ENCODE measurements at places on chromosomes 7 and 10. TPM values are rescaled to one million over a fixed set of nuclear protein-coding genes. Genes with fewer than 3 reads are reported as not detected.

- H3K36me3 ChIP-seq: no peaks in the 10 kb centered on the region
- H3K27me3 ChIP-seq: no peaks in the 10 kb centered on the region
- peaks cover 12% of the 10 kb centered on the region for H3K4me1 ChIP-seq
- no peak for DNase-seq
- H3K4me3 ChIP-seq: no peak overlapping the region
- H3K27ac ChIP-seq: no peak overlapping the region
Observed at GRCh38 chr7:17951742-17952254, 11.5 kb upstream of the SNX13 start.

- no peaks in the 10 kb centered on the region for H3K27me3 ChIP-seq
- no peaks in the 10 kb centered on the region for H3K4me1 ChIP-seq
- no peak for DNase-seq
- no peak overlapping the region for H3K27ac ChIP-seq
- H3K36me3 ChIP-seq: no peaks in the 10 kb centered on the region
- H3K4me3 ChIP-seq: no peak overlapping the region
Observed at GRCh38 chr10:29392376-29393021, 103.6 kb downstream of the LYZL1 start.

- no peak overlapping the region for H3K4me3 ChIP-seq
- no peak for DNase-seq
- H3K36me3 ChIP-seq: no peaks in the 10 kb centered on the region
- no peaks in the 10 kb centered on the region for H3K4me1 ChIP-seq
- H3K27ac ChIP-seq: no peak overlapping the region
- no peaks in the 10 kb centered on the region for H3K27me3 ChIP-seq
Observed at GRCh38 chr7:129741743-129742213, 130.3 kb downstream of the NRF1 start.

GRCh38 chr10:116973371-116973905 is 31.5 kb downstream of the SHTN1 start:
- H3K27me3 ChIP-seq: no peaks in the 10 kb centered on the region
- no peaks in the 10 kb centered on the region for H3K36me3 ChIP-seq
- no peak overlapping the region for H3K4me3 ChIP-seq
- H3K4me1 ChIP-seq: no peaks in the 10 kb centered on the region
- no peak overlapping the region for H3K27ac ChIP-seq

DNA sequence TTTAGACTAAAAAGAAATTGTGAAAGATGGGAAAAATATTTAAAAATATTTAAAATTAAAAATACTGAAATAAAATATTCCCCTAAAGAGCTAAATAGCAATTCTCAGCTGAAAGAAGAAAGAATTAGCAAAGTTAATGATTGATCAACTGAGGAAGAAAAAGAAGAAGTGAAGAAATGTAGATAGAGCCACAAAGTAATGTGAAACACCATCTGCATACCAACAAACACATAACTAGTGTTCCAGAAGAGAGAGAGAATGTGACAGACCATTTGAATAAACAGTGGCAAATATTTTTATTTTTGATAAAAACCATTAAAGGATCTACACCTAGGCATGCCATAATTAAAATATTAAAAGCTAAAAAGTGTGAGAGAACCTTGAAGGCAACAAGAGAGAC is 784.5 kb upstream of the ZWINT start:
- no peak for DNase-seq
- H3K4me1 ChIP-seq: no peaks in the 10 kb centered on the region
- no peaks in the 10 kb centered on the region for H3K27me3 ChIP-seq
- H3K36me3 ChIP-seq: no peaks in the 10 kb centered on the region
- no peak overlapping the region for H3K4me3 ChIP-seq
- no peak overlapping the region for H3K27ac ChIP-seq

GRCh38 chr10:97412891-97413304 is 11.8 kb upstream of the RRP12 start:
- H3K27ac ChIP-seq: peak overlapping the region; percentile 61
- no peak overlapping the region for H3K4me3 ChIP-seq
- peaks cover 2% of the 10 kb centered on the region for H3K4me1 ChIP-seq
- no peaks in the 10 kb centered on the region for H3K36me3 ChIP-seq

TBXAS1 gene
- total RNA-seq: 137 TPM

TSPAN12 gene
- 43.5 TPM for total RNA-seq

CYP3A7 gene
- total RNA-seq: not detected
